Activated CD4-positive, alpha-beta T cell treated with anti-CD3 and anti-CD28 coated beads for 24 hours (primary cell): ENCODE measurements at places on chromosomes 7 and 10.

GRCh38 chr10:125257521-125258108, 97.3 kb upstream of the CTBP2 start:
- DNase-seq: no peak

- no peak for DNase-seq
Observed at GRCh38 chr7:29606287-29606721, 42.7 kb downstream of the PRR15 start.

DNA sequence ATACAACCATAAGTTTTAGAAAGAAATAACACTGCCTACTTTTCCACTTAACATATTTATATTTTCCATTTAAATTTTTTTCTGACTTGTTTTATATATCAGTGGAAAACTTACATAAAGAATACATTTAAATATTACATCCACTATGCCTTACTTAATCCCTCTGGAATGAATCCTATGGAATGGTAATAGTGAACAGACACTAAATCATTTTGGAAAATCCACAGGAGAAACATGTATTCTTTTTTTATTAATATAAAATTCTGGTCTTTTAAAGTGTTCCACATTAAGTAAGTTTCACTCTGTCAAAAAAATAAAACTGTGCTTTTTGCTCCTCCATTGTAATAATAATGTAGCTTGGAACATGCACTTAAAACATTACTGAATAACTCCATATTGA, 236.8 kb upstream of the LRRN3 start:
- no peak for DNase-seq

GRCh38 chr7:14604606-14605005, 297.9 kb downstream of the DGKB start:
- DNase-seq: no peak

DNA sequence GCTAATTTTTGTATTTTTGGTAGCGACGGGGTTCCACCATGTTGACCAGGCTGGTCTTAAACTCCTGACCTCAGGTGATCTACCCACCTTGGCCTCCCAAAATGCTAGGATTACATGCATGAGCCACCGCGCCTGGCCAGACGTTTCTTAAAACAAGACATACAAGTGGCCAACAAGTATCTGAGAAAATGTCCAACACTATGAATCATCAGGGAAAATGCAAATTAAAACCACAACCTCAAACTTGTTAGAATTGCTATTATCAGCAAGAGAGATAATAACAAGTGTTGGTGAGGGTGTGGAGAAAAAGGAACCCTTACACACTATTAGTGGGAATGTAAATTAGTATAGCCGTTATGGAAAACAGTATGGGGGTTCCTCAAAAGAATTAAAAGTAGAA, 148.6 kb downstream of the SUGCT start:
- DNase-seq: no peak

- no peak for DNase-seq
Observed at GRCh38 chr10:15367296-15368085, 3.6 kb downstream of the FAM171A1 start.

- DNase-seq: no peak
Observed at GRCh38 chr10:48554246-48554645, 50.6 kb downstream of the ARHGAP22 start.

- DNase-seq: no peak
Observed at GRCh38 chr10:83806717-83807116, 332.6 kb upstream of the GHITM start.

- DNase-seq: peak; percentile 50
Observed at GRCh38 chr10:132654708-132655661, 117.4 kb downstream of the INPP5A start.

DNA sequence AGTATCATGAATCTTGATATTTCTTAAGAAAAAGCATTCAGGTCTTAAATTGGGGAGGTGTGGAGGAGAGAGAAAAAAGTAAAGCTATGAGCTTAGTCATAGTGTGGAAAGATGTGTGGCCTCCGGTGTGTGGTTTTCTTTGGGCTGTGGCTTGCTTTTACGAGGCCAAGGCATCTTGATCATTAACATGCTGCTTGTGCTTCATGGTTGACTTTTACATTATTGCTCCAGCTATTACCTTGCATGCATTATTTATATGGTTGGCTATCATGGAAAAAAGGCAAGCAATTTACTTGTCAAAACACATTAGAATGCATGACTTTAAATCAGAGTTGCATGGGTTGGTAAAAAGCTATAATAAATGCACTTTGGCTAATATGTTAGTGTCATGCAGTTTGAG, 300.7 kb upstream of the ADARB2 start:
- no peak for DNase-seq

DNA sequence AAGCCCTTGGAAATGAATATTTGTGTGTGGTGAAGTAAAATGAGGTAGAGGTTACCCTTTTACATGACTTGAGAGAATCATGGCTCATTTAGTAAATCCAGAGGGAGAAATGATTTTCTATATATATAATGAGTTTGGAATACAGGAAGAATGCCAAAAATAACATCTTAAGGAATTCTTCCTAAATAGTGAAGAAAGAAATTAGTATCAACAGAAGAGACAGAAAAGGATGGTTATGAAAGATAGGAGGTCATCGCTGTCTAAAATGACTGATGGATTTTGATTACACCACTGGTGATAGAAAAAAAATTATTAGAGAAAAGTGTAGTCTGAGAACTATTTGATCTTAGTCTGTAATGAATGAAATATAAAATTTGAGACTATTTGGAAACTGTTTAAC, 283.0 kb downstream of the ADK start:
- no peak for DNase-seq

GRCh38 chr10:132110111-132110521, 44.4 kb downstream of the JAKMIP3 start:
- DNase-seq: no peak

GRCh38 chr10:4280461-4281189, 495.6 kb upstream of the KLF6 start:
- no peak for DNase-seq

- DNase-seq: no peak
Observed at GRCh38 chr7:143177374-143178119, 5.7 kb upstream of the TAS2R39 start.

DNA sequence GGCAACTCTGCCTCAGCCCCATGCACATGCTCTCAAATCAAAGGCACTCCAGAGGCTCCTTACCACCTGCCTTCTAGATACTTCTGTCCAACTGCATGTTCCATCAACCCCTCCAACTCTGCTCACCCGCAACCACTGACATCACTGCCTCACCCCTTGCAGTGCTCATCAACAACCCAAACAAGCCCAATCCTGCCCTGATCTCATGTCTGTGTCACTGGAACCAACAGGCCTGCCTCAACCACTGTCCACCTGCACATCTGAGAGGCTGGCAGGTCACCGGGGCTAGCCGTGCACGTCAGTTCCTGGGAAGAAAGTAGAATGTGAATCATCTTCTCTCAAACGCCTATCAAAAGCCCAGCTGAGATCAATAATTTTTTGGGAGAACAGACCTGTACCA, 33.3 kb downstream of the CTBP2 start:
- no peak for DNase-seq

DNA sequence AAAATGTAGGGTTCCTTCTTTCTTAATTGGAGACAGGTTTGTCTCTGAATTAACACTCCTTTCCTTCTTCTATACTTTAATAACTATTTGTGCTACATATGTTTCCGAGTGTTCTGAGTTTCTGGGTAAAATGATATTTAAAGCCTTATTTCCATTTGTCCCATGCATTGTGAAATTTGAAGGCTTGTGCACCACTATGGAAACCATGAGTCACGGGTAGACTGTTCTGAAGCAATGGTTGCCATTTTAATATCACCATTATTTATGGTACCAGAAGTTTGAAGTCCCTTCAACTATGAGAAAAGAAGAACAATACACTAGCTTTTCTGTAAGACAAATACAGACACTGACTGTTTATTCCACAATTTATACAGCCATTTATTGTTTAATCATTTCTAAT, 44.7 kb upstream of the ZEB1 start:
- no peak for DNase-seq

DNA sequence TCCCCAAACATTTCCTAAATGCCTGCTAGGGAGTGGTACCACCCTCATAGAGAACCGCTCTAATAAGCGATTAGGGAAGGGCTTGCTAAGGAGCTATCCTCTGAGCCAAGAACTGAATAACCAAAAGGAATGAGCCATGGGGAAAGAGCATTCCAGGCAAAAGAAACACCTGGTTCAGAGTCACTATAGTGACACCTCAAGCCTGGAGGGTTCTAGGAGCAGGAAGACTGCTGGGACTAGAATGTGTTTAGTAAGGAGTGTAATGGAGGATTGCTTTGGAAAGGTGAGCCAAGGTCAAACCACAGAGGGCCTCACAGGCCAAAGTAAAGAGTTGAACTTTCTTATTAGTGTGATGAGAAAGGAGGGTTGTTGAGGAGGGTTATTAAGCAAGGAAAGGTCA, 38.7 kb upstream of the NRBF2 start:
- no peak for DNase-seq

GRCh38 chr10:74488907-74489306, 337.5 kb upstream of the KAT6B start:
- no peak for DNase-seq

GRCh38 chr10:11586170-11586569, 25.3 kb downstream of the USP6NL start:
- DNase-seq: no peak

DNA sequence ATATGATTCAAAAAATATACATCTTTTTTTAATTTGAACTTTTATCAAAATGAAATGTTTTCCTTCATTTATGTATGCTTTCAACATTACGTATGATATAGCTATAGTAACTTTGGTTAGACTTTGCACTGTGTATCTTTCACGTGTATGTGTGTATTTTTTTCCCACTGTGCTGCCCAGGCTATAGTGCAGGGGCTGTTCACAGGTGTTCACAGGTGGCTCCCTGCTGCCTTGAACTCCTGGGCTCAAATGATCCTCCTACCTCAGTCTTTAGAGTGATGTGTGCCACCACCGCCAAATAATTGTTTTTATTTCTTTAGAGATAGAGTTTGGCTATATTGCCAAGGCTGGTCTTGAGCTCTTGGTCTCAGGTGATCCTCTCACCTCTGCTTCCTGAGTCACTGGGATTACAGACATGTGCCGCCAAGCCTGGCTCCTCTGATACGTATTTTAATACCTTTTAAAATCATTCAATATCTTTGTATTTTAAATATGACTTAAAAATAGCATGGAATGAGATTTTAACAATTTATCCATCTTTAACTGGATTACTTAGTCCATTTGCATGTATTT, 29.0 kb downstream of the FANK1 start:
- DNase-seq: no peak

GRCh38 chr10:7634142-7634894, 32.4 kb downstream of the ITIH5 start:
- DNase-seq: no peak

DNA sequence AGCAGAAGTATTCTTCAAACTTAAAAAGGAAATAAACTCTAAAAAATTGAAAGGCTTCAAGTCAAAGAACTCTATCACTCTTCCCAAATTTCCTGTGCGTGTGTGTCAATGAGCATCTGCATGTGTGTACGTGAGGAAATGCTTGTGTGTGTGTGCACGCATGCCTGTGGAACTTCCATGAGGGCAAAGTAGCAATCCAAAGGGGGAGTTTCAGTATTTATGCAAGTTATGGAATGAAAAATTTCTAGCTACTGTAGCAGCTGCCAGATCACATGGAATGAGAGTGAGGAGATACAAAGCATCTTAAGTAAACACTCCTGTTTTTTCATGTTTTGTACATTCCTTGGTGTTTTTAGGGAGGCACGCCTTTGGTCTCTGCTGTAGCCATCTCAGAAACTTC, 152.6 kb downstream of the RAPGEF5 start:
- no peak for DNase-seq

DNA sequence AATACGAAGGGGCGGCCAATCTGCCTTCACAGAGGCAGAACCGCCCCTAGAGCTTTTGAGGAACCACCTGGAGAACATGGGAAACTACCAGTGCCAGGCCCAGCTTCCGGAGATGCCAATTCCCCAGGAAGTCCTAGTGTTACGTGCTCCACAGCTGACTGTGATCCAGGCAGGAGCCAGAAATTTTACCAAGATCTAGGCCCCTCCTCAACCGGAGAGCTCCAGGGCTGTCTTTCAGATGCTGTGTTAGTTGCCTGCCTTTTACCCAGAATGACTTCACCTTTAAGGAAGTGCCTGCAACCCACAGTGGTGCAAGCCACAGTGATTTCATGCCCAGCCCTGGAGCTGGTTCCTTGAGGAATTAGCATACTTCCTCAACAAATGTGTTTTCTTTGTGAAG, 62.9 kb downstream of the ELMO1 start:
- no peak for DNase-seq

DNA sequence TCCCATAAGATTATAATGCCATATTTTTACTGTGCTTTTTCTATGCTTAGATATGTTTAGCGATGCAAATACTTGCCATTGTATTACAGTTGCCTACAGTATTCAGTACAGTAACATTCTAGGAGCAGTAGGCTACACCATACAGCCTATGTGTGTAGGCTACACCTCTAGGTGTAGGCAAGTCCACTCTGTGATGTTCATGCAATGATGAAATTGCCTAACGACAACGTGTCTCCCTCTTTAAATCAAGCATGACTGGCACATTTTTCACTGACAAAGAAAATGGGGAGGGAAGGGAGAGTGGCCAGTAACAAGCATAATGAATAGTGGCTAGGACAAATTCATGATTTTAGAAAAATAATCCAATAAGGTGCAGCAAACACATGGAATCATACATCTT, 1.7 kb downstream of the NCAPG2 start:
- DNase-seq: no peak

DNA sequence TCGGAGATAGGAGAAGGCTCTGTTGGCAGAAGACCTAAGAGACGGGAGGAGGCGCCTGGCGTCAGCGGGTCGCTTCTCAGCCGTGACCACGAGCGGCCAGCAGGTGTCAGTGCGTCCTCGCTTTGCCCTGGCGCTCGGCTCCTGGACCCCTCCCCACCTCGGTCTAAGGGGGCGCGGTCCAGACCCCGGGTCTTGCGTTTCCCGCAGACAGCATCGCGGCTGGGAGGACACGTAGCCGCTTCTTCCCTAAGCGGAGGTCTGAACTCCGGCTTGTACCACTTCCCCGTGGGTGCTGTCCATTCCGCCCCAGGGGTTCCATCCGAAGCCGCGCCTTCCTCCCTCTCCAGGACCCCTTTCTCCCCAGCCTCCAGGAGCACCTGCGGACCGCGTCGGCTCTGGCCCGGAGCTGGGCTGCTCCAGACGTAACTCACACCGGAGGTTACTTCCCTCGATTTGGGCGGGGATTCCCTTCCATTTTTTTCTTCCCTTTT, 593 bp upstream of the ADRA2A start:
- DNase-seq: peak; percentile 56

- no peak for DNase-seq
Observed at GRCh38 chr7:85771516-85771915, 584.7 kb upstream of the SEMA3D start.

DNA sequence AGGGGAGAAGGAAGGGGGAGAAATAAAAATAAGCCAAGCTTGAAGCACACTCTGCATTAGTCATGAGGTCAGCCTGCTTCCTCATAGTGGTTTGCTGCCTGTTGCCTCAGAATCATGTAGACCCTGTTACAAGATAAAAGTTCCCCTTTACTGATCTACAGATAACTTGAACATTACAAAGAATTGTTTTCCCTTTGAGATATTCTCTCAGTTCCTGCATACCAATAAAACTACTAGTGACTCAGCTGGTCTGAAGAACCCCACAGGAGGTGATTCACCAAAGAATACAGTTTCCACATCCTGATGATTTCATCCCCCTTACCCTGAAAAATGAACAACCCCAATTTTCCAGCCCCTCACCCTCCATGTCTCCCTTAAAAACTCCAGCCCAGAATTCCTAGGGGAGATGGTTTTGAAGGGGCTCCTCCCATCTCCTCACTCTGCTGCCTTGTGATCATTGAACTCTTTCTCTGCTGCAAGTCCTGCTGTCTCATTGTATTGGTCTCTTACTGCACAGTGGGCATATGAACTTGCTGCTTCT, 31.5 kb upstream of the NRP1 start:
- no peak for DNase-seq
